ENCODE measurements at places on chromosomes 16 and 17.

DNA sequence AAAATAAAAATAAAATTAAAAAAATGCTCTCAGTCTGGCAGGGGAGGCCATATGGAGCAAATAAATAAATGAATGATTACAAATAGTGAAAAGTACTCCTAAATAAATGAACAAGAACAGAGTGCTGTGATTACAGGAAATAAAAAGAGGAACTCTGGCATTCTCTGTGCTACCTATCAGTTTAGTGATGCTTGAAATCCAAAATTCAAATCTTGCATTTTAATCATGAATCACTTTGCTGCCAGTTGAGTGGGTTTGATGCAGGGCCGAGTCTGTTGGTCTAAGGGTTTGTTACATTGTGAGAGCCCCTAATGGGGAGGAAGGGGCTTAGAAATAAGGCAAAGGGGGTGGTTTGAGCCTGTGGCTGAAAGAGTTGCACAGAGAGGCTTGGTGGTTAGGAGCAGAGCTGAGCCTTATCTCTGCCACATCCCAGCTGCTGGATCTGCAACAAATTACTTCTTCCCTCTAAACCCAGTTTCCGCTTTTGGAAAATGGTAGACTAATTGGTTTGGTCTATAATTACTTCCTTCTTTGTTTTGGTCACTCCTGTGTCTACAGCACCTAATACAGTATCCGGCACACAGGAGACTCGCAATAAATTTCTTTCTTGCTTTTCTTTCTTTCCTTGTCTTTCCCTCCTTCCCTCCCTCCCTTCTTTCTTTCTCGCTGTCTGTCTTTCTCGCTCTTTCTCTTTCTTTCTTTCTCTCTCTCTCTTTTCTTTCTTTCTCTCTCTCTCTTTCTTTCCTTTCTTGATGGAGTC lies 6.3 kb upstream of the ABCC1 start:
- no peak for DNase-seq

DNA sequence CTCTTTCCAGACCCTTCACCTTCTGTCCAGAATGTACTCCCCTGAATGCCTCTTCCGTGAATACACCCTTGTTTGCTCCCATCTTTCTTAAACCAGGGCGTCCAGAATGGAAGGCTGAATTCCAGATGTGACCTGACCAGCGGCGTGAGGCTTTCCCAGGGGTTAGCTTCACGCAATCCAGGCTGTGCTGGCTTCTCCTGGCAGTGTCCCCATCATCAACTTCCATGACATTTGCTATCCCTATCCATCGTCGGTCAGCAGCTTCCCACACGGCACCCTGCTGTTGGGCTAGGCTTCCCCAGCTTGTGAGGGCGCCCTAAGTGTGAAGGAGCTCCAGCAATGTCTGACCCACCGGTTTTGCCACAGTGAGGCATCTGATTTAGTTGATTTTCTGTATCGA lies 339.8 kb upstream of the TNRC6C start:
- DNase-seq = no peak

GRCh38 chr17:10879190-10879836 lies 41.4 kb upstream of the PIRT start:
- DNase-seq = peak; percentile 76

DNA sequence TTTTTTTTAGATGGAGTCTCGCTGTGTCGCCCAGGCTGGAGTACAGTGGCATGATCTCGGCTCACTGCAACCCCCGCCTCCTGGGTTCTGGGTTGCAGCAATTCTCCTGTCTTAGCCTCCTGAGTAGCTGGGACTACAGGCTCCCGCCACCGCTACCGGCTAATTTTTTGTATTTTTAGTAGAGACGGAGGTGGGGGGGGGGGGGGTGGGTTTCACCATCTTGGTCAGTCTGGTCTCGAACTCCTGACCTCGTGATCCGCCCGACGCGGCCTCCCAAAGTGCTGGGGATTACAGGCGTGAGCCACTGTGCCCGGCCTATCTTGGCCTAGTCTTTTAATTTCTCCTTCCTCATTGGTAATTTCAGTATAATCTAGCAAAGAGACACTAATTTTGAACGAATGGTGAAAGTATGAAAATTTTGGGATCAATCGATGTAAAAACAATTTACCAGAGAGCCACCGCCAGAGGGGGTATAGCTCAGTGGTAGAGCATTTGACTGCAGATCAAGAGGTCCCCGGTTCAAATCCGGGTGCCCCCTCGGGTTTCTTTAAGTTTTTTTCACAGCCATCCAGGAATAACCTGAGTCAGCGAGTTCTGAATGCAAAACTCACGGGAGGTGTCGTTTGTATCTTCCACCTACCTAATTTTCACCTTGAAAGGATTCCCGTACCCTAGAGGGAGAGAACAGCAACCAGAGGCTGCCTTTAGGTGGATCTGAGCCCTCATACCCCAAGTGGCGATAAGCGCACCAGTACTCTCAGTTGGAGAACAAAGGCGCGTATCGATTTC lies 2.5 kb upstream of the LASP1 start:
- DNase-seq = peak; percentile 71

DNA sequence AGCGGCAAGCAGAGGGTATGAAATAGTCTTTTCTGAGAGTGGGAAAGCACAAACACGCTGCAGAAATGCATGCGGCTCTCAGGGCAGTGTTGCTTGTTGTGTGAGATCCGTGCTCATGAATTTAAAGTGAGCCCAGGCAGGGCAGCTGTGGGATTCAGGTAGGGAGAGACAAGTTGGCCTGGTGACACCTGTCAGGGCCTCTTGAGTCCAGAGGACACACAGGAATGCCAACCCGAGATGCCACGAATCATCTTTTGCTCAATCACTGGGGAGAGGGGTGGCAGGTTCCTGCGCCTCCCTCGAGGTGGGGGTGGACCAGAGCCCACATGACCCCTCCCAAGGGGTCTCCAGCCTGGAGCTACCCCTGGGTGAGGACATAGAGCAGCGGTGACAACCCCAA lies 211.9 kb downstream of the GSG1L start:
- no peak for DNase-seq

GRCh38 chr17:8117980-8118768 lies at the start of gene ALOXE3:
ALOXE3 (minus strand) TSS chr17:8118514; CDS start chr17:8117990, 524 bp downstream.
- peak; percentile 52 for DNase-seq

- no peak for DNase-seq
Measured at GRCh38 chr16:54320697-54321340, 34.2 kb upstream of the IRX3 start.

- DNase-seq = no peak
Measured at GRCh38 chr17:55254375-55254774, 10.4 kb upstream of the HLF start.

DNA sequence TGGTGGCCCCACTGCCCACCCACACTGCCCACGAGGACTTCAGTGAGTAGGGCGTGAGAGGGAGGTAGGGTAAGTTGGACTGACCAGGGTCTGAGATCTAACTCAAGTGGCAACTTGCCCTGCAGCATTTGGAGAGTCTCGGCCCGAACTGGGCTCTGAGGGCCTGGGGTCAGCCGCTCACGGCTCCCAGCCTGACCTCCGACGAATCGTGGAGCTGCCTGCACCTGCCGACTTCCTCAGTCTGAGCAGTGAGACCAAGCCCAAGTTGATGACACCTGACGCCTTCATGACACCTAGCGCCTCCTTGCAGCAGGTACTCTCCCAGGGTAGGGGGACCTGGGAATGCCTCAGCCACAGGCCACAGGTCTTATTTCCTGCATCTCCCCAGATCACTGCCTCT lies 5.2 kb upstream of the NRN1L start:
- no peak for DNase-seq

- DNase-seq = no peak
Measured at GRCh38 chr16:985646-986400, 4.3 kb downstream of the SOX8 start.

DNA sequence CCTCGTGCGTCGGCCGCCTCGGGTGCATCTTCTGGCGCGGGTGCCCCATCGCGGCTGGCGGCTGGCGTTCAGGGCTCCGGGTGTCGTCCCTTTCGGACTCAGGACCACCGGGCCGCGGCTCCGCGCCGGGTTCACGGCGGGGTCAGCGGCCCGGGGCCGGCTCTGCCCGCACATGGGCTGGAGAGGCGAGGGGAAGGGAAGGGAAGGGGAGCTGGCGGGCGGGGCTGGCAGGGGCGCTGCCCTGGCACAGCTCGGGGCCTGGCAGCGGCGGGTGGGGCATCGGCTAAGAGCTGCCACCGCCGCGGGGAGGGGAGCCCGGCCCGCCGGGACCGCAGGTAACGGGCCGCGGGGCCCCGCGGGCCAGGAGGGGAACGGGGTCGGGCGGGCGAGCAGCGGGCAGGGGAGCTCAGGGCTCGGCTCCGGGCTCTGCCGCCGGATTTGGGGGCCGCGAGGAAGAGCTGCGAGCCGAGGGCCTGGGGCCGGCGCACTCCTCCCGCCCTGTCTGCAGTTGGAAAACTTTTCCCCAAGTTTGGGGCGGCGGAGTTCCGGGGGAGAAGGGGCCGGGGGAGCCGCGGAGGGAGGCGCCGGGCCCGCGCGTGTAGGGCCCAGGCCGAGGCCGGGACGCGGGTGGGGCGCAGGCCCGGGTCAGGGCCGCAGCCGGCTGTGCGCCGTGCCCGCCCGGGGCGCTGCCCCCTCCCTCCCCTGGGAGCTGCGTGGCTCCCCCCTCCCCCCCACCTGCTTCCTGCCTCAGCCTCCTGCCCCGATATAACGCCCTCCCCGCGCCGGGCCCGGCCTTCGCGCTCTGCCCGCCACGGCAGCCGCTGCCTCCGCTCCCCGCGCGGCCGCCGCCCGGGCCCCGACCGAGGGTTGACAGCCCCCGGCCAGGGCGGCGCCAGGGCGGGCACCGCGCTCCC lies 646 bp downstream of the HIC1 start:
- no peak for DNase-seq

- no peak for DNase-seq
Measured at GRCh38 chr17:50238601-50239280, 35.5 kb upstream of the TMEM92 start.

DNA sequence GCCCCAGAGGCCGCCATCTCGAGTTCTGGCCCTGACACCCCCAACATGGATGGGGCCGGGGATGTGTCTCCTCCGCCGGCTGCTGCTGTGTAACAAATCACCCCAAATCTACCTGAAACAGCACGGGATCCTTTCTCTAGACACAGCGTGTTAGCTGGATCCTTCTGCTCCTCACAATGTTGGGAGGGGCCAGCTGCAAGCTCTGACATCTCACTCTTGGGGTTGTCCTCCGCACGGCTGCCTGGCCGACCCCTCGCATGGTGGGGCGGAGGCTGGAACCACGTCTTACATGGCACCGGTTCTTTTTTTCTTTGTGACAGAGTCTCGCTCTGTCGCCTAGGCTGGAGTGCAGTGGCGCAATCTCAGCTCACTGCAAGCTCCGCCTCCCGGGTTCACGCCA lies 11.6 kb upstream of the DEF8 start:
- DNase-seq = no peak

DNA sequence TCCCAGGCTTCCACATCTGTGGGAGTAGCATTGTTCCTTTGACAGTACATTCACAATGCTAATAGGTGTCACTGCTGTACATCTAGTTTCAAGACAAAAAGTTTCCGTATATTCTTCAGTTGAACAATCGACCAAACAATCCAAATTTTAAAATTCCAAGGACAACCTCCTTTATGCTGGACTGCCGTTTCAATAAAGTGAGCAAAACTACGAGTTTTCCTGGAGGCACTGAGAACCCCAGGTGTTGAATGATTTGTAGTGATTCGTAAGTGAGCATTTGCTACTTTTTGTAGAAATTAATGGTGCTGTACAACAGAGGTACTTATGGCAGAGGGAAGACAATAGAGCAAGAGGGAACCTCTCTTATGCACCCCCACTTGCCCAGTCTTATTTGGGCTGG lies 71.2 kb upstream of the NACA2 start:
- no peak for DNase-seq

DNA sequence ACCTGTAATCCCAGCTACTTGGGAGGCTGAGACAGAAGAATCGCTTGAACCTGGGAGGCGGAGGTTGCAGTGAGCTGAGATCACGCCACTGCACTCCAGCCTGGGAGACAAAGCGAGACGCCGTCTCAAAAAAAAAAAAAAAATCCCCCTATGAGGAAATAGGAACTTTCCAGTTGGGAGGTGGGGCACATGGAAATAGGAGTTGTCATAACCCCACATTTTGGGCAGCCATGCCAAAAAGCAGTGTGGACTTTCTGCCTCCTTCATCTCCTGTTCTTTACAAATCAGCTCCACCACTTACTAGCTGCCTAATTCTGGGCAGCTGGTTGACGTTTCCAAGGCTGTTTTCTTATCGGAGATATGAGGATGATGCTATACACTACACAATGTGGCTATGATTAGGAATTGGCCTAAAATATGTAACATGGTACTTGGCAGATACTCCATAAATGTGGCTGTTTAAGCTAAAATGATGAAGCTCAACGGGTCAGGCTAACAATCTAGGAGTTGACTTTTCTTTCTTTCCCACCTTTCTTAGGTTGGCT lies 21.5 kb upstream of the CCL5 start:
- no peak for DNase-seq

DNA sequence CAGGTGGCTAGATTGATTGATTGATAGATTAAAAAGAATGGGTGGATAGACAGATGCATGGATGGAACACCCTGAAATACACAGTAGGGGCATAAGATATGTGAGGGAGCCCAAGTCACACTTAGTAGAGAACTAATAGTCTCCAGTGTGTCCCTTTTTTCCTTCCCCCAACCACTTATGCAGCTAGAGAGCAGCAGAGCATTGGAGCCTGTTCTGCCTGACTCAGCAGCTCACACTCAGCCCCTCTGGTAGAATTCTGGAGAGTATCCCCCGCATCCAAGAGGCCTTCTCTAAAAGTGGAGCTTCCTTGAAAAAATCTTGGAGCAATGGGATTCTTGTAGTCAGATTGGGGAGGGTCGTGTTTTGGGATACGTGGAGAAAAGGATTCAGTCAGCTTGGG lies 20.5 kb upstream of the GPR139 start:
- no peak for DNase-seq

GRCh38 chr16:26963109-26963508 lies 103.6 kb upstream of the C16orf82 start:
- DNase-seq = peak; percentile 19

GRCh38 chr16:29963021-29963743 lies 1.3 kb downstream of the TMEM219 start:
- DNase-seq = no peak

DNA sequence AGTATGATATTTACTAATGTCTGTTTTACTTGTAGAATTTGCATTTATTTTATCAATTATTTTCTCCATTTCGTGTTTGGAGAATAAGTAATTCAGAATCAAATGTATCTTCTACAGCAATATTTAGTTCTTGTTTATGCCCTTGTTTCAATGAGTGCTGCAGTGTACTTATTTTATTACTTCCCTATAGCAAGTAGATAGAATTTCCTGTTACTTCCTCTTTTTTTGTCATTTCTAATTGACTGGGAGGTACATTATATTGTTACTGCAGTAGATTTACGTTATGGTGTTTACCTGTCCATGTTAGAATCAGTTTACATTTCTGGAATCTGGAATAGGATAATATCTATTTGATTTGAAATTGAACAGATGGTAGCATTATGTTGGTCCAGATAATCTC lies 71.2 kb downstream of the OMG start:
- DNase-seq = no peak

- DNase-seq = peak; percentile 3
Measured at GRCh38 chr17:27660436-27660835, 29.4 kb downstream of the LGALS9 start.

GRCh38 chr17:45143767-45144198 lies 4.5 kb upstream of the HEXIM1 start:
- DNase-seq = peak; percentile 56

- no peak for DNase-seq
Measured at GRCh38 chr16:85926370-85926769, 27.4 kb downstream of the IRF8 start.

- DNase-seq = peak; percentile 43
Measured at GRCh38 chr17:19533718-19534561, at the start of gene SLC47A1. SLC47A1 (plus strand) TSS chr17:19533854; CDS start chr17:19533940, 86 bp downstream.

Data from glutamatergic neuron (in vitro differentiated cells).